ENCODE measurements at places on chromosomes 11 and 22.

GRCh38 chr11:83056204-83056603, 15.5 kb downstream of the RAB30 start:
- no peak for DNase-seq

GRCh38 chr11:61701242-61701886, 21.2 kb downstream of the DAGLA start:
- no peak for DNase-seq

DNA sequence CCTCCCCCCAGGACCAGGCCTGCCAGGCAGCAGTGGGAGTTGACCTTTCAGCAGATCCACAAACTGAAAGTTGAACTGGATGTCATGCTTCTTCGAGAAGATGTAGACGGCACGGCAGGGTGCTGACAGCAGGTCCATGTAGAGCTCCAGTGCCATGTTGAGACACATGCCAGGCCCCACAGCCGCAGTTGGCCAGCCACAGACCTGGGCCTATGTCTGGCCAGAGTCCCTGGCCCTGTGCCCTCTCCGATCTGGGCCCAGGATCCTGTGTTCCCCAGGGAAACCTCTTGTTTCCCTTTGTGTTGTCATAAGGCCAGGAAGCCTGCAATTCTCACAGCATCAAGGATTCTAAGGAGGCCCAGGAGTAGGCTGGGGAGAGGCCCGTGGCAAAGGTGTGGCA, at the start of gene GSTT4:
TSS of gene GSTT4 (minus strand) at position 253 of the 400 bp plus-strand sequence. CDS start at position 156, 97 bp downstream.
- DNase-seq, result no peak

- DNase-seq, result no peak
Observed at GRCh38 chr11:102920118-102920684, 35.3 kb downstream of the MMP13 start.

DNA sequence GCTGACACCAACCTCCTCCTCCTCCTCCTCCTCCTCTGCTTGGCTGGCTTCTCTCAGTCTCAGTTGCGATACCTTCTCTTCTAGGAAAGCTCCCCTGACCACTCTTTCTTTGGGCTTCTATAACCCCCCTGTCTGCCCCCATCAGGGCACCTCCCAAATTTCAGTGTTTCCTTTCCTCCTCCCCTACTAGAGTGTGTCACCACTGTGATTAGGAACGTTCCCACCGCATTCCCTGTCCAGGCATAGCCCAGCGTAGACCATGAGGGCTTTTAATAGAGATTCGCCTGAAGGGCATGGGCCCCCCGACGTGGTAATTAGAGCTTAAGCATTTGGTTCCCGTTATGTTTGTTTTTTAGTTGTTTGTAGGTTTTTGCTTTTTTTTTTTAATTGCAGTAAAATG, 65.5 kb downstream of the KIAA1671 start:
- DNase-seq, result no peak

DNA sequence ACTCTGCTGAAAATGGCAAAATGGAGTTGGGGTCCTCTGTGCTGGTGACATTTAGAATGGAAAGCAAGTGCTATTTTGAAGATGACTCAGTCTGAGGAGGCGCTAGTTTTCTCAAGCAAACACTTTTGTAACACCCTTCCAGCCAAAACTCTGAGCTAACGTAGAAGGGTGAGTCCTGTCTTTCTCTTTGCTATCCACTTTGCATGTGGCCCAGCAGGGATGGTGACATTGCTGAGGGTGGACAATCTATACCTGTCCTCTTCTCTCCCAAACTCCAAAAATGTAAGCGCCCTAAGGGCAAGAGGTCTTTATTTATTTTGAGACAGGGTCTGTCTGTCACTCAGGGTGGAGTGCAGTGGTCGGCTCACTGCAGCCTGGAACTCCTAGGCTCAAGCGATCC, 3.6 kb upstream of the KAT5 start:
- no peak for DNase-seq

DNA sequence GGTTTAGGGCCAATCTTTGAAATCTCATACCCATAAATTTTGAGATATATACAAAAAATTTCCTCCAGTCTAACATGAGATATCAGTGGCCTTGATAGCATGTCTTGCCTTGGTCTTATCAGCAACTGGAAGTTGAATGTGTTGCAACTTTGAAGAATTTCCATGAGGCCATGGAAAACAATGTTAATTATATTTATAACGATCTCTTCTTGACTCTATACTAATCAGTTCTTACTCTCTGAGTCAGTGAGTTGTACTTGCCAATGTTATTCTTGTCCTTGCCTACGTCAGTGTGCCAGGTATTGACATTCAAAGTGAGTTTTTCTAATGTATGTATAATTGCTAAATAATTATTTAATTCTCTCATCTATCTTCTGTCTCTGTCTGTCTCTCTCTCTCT, 535.1 kb downstream of the KCNA4 start:
- no peak for DNase-seq

GRCh38 chr11:68213135-68213515, at the start of gene KMT5B:
KMT5B (minus strand) TSS chr11:68213296; CDS start chr11:68190076, 23,220 bp downstream.
- no peak for DNase-seq

- DNase-seq, result no peak
Observed at GRCh38 chr22:26545827-26546226, 33.6 kb upstream of the TFIP11 start.

DNA sequence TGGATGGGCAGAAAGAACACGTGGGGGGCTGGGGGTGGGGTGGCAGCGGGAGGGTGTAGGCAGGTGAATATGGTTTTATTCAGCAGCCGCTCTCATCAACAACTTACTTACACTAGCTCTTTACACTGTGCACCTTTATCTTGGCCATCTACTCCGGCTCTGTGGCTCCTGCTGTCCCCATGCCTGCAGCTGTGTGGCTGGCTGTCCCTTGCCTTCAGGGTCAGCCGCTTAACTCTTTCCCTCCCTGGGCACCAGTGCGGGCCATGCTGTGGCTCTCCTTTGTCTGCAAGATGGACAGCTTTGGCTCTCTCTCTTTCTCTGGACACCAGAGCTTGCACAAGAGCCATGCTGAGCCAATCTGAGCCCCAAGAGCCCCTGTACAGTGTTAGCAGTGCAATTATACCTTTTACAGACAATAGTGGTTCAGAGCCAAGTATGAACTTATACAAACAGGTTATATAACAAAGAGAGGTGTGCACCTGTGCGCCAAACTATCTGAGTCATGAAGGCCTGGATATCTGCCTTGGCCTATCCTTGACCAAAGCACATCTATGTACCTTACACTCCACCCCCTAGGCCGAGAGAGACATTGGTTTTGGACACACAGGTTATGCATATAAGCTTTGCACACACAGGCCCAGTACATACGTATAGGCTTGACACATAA, 94.3 kb upstream of the CTSC start:
- DNase-seq, result no peak
